ENCODE measurements at places on chromosomes 7 and 10.
A peak's percentile ranks its signal among the peaks of the same experiment; 100 is the strongest.

- DNase-seq: peak; percentile 21
Observed at GRCh38 chr10:109914966-109915365, 8.3 kb downstream of the XPNPEP1 start.

GRCh38 chr10:230758-231157 is 95.5 kb downstream of the ZMYND11 start:
- no peak for DNase-seq

DNA sequence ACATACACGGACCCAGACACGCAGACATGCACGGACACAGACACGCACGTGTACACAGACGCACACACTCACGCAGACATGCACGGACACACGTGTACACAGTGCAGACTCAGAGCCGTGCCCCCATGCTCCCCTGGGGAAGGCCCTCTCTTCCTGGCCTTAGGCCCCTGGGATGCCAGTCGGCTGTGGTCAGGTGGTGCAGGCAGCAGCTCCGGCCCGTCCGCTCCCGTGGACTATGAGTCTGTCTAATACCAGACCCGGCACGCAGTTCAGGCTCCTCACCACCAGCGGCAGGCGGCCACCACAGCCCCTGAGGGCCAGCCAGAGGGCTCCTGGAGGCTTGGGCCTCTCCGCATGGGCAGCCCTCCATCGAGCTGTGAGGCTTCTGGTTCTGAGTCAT is 52.0 kb upstream of the NKX6-2 start:
- no peak for DNase-seq

GRCh38 chr7:138926241-138926612 is 55.0 kb downstream of the KIAA1549 start:
- no peak for DNase-seq

DNA sequence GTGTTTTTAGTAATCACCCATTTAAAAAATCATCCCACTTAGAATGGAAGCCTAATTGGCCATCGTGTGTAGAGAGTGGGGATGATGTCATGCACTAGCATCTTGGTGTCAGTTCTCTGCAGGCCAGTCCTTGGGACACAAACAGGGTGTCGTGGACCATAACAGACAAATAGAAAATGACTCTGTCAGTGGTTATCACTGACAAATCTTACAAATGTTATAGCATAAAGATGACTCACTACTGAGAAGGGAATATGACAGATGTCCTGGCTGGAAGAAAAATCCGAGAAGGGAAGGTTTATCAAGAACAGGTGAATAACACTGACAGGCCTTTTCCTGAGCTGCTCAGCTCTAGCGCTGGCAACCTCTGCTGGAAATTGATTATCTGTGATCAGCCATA is 10.6 kb downstream of the CABCOCO1 start:
- no peak for DNase-seq

GRCh38 chr10:106440355-106440754 is 724.2 kb downstream of the SORCS1 start:
- DNase-seq: no peak

GRCh38 chr7:111892588-111892987 is 313.6 kb downstream of the DOCK4 start:
- no peak for DNase-seq

DNA sequence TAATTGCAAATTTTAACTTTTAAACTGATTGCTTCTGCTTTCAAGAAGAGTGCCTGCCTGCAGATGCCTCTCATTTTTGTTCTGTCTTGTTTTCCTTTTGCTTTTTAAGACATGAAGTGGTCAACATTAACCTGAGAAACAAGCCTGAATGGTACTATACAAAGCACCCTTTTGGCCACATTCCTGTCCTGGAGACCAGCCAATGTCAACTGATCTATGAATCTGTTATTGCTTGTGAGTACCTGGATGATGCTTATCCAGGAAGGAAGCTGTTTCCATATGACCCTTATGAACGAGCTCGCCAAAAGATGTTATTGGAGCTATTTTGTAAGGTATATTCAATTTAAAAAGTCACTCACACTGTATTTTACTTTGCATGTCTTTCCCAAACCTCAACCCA is 8.8 kb downstream of the GSTO2 start:
- no peak for DNase-seq

DNA sequence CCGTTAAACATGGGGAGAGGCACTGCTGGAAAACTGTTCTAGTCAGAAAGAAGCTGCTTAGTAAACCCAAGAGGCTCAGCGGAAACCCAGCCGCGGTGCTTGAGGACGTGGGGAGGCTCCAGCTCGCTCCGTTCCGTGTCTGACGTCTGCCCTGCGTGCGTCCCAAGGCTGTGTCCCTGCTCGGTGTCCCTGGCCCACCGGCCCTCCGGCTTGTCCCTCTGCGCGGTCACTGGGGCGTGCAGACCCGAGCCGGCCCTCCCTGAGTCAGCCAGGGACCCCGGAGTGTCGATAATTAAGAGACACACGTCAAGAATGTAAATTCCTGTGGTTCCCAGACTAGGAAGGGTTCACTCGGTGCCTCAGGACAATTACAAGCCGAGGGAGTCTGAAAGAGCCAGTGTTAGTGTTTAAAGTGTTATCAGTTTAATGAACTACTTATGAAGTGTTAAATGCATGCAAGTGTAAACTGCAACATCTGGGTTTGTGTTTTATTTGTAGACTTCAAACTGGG is 98.9 kb downstream of the WDR11 start:
- DNase-seq: no peak

DNA sequence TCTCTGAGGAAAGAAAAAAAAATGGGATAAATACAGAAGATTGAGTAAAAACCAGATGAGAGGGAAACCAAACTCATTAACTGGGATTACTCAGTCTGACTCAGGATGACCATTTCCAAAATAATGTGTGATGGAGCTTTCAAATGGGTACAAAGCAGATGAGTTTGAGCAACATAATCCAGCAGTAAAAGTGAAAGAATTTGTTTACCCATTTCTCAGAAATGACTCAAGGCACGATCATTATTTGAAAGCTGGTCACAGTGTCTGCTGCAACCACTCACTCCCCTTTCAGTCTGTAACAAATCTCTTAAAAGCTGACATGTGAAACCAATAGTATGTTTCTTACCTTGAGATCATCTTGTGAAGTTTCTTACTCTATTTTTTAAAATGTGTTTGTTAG is 104.7 kb upstream of the KLF14 start:
- peak; percentile 66 for DNase-seq

DNA sequence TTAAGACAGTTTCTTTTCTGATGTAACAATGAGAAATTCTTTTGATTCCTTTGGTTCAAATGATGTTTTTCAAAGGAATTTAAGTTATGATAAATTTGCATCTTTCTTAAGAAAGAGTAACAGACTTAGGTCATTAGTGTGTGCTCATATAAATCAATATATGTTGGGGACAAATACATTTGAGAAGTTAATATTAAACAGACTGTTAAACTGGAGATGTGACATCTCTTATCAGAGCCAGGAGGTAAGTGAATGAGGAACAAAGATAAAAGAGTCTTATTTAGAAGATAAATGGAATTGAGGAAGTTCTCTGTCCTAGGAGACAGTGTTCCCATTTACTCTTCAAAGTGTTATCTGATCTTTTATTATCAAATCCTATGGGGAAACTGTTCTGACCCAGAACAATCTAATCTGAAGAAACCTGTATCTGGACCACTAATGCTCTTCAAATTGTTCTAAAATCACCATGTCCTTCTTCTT is 104.8 kb upstream of the LAMB4 start:
- DNase-seq: no peak

- DNase-seq: peak; percentile 75
Observed at GRCh38 chr10:26438534-26439341, 597 bp downstream of the APBB1IP start.

GRCh38 chr10:14751014-14751896 is 23.4 kb downstream of the FAM107B start:
- DNase-seq: no peak

DNA sequence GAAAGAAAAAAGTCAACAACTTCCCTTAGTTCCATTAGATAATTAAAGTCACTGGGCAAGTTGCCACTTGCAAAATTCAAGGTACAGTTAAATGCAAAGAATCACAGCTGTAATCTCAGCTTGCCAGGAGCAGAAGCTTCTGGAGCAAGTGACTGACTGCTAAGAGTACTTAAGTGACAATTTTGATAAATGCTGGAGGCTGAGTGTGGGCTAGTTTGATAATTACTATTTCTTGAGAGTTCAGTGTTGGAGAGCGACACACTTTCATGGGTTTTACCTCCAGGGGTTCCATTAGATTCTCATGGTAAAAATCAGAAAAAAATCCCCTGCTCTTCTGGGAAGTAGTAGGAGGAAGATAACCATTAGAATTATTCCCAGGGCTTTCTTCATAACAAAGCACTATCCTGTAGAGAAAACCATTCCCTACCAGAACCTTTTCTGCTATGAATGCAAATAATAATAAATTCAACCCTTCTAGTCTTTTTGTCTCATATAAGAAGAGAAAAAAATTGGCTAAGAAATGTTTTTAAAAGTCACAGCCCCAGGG is 486.3 kb downstream of the POM121L12 start:
- DNase-seq: no peak

GRCh38 chr10:120702032-120702431 is 149.1 kb upstream of the WDR11 start:
- DNase-seq: no peak

GRCh38 chr7:28785041-28785995 is 172.8 kb downstream of the TRIL start:
- DNase-seq: no peak

- no peak for DNase-seq
Observed at GRCh38 chr7:4015996-4016395, 666.1 kb upstream of the FOXK1 start.

DNA sequence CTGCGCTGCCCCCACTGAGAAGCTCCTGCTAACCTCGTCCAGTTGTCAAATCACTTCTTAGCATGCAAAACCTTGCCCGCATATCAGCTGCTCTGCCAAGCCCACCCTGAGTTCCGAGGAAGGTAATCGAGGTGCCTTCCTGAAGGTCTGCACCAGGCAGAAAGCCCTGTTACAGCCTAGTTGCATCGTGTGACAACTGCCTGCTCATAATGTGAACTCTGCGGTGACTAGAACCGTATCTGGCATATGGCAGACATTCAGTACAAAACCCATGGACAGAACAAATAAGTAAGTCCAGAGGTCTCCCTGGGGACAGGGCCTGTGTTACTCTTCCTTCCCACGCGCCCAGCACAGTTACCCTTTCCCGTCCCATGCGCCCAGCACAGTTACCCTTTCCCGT is 394.3 kb downstream of the DNAJB6 start:
- no peak for DNase-seq

DNA sequence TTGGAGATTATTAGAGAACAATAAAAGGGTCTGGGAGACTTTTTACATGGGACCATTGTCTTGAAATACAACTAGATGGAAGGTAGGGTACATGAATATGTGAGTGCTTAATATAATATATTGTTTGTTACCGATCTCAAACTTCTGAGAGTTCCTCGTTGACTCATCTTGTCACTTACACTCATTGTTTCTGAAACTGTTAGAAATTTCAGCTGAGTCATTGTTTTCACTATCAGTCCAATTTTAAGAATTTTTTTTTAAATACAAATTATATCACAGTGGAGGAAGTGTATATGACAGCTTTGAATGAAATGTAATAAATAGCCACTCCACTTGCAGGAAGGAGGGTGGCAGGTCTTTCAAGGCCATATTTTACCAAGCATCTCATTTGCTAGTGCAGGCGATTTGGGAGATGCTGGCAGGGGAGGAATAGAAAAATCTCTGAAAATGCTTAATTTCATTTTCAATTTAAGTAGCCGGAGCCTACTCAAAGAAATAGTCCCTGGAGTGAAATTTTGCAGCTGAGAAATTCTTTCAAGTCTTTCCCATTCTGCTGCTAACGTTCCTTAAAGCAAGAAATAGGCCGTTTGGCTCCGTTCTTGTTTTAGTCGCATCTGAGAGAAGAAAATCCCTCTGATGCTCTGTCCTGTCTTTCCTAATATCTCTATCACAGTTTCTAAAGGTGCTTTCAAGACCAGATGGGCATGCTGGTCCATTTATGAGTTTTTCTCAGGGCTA is 1404.2 kb upstream of the CELF2 start:
- no peak for DNase-seq

- DNase-seq: no peak
Observed at GRCh38 chr7:135100856-135101255, 47.0 kb upstream of the TMEM140 start.

GRCh38 chr7:124645704-124646103 is 119.9 kb downstream of the GPR37 start:
- DNase-seq: no peak

DNA sequence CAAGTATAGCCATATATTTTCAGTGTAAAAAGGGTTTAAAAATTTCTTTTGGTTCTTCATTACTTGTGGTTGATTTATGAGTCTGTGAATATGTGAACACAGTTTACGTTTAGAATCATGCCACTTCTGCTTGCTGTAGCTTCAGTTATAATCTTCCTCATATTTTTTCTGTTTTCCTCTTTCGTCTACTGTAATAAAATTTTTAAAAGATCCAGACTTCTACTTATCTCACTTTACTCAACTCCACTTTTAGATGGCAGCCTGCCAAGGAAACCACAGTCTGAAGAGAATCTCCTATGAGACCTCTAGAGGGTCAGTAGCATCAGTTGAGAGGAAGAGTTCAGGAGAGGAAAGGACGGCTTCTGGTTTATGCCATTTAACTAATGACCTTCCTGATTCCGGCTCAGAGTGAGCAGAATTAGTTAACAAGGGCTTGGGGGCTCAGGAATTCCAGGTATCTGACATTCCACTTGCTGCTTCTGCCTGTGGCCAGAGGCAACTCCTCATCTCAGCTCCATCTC is 21.4 kb downstream of the CREB5 start:
- DNase-seq: no peak

DNA sequence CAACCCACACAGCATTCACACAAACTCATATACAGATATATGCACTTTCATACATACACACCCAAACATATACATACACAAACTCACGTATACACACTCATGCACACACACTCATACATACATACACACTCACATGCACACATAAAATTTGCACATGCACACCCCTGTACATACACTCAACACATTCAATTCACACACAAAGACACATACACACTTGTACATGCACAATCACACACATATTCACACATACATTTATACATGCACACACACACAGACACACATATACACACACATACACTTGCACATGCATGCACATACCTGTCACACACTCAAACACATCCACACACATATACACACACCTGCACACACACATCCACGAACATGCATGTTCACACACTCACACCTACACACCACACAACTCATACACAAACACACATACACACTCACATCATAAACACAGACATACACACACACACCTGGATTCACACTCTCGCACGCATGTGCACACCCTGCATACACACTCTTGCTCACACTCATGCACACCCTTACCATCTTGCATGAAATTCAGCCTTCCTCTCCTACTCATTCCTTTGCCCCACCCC is 451.2 kb downstream of the GRID1 start:
- no peak for DNase-seq

DNA sequence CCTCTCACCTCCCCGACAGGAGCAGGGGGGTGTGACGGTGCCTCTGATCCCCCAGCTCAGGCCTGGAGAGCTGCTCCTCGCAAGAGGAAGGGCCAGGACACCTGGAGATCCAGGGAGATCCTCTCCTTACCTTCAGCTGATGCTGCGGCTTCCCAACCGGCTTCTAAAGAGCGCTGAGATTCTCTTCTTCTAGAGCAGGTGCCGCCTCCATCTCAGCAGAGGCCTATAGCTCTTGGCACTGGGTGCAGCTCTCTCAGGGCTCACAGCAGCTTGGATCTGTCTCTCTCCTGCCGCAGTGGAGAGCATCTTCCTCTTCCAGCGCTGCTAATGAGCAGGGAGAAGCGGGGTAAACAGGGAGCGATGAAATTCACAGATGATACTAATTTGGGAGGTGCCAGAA is 189.6 kb upstream of the PLXNA4 start:
- no peak for DNase-seq
